ENCODE measurements at places on chromosomes 2 and 18.

DNA sequence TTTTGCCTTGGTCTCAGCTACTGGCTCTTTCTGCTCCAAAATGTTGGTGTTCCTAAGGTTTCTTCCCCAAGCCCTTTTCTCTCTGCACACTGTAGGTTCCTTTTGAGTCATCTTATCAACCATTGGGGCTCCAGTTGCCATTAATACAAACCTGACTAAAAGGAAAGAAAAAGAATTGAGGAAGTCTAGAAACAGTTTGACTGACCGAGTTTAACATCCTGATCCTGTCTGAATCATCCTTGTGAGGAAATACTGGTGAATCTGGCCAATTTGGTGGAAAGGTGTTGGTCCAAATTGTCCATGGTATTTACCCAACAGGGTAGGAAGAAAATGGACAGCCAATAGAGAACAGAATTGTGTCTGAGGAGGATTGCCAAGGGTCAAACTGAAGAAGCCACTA, 38.3 kb downstream of the CRYGD start:
- no peak for DNase-seq

DNA sequence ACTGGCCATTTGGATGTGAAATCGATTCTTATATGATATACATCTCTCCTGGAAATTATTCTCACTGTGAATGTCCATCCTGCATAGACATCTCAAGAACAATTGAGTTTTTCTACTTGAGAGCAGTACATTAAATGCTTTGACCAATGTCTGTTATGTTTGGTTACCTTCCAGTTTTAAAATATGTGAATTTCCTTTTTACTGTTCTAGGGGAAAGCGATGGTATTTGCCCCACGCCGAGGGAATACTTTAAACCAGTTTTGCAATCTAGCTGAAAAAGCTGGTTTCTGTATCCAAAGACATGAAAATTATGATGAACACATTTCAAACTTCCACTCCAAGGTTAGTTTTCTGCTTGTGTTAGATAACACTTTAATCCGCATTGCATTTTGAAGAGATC, 175.3 kb upstream of the SIX3 start:
- no peak for DNase-seq

- no peak for DNase-seq
Measured at GRCh38 chr18:22848615-22849014, 84.5 kb upstream of the RBBP8 start.

- DNase-seq: peak; percentile 95
Measured at GRCh38 chr2:12507295-12507694, 209.4 kb upstream of the TRIB2 start.

DNA sequence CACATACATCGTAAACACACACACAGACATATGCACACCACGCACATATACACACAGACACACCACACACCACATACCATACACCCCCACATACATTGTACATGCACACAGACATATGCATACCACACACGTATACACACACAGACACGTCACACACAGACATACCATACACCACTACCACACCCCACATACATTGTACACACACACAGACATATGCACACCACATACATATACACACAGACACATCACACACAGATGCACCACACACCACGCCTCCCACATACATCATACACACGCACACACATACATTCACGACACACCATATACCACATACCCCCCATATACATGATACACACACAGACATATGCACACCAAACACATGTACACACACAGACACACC, 58.4 kb downstream of the KIF5C start:
- DNase-seq: no peak

- DNase-seq: no peak
Measured at GRCh38 chr2:68659081-68659480, 15.7 kb downstream of the PROKR1 start.

GRCh38 chr18:50830544-50830943, 10.7 kb upstream of the MRO start:
- no peak for DNase-seq

DNA sequence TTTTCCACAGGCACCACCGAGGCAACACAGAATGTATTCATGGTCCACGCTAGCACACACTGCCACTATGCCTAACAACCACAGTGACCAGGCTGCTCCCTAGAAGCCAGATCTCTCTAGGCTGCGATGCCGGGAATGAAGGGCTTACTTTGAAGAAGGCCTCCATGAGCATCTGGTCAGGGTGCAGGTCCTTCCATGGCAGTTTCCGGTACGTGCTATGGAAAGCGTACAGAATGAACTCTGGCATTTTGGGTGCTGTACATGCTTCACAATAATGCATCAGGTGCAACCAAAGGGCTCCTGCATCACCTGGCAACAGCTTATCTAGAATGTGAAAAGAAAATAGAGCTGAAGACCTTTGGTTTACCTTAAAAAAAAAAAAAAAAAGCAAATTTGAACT, 44.9 kb downstream of the SIGLEC15 start:
- DNase-seq: no peak

- DNase-seq: no peak
Measured at GRCh38 chr2:28312307-28313219, 80.1 kb upstream of the FOSL2 start.

DNA sequence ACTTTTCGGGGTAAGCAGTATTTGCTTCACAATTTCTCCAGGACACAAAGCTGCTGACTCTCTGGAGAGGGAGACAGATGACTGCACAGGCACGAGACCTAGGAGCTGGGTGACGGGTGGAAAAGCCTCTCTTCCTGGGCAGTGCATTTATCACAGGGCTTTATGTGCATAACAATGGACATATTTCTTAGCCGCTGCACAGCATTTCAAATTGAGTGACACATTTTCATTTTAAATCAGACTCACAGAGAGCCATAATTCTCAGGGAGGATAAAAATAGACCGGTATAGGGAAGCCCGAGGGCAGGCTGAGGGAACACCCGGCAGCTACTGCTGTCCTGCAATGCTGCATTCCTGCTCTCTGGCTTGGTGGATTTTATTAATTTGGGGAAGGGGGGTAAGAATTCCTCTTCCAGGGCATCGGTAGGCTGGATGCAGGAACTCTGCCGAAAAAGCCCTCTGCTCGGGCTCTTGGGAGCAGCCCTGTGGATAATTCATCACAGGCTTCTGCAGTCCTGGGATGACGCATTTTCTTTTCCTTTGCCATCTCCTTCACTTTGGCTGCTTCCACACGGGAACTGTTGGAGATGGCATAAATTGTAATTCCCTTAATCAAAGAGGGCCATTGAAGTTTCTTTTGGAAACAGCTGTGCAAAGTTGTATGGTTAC, 108.1 kb upstream of the ACAA2 start:
- no peak for DNase-seq

- no peak for DNase-seq
Measured at GRCh38 chr2:237631007-237631785, 3.8 kb downstream of the LRRFIP1 start.

- DNase-seq: no peak
Measured at GRCh38 chr2:232287316-232287715, 91.2 kb upstream of the ALPP start.

DNA sequence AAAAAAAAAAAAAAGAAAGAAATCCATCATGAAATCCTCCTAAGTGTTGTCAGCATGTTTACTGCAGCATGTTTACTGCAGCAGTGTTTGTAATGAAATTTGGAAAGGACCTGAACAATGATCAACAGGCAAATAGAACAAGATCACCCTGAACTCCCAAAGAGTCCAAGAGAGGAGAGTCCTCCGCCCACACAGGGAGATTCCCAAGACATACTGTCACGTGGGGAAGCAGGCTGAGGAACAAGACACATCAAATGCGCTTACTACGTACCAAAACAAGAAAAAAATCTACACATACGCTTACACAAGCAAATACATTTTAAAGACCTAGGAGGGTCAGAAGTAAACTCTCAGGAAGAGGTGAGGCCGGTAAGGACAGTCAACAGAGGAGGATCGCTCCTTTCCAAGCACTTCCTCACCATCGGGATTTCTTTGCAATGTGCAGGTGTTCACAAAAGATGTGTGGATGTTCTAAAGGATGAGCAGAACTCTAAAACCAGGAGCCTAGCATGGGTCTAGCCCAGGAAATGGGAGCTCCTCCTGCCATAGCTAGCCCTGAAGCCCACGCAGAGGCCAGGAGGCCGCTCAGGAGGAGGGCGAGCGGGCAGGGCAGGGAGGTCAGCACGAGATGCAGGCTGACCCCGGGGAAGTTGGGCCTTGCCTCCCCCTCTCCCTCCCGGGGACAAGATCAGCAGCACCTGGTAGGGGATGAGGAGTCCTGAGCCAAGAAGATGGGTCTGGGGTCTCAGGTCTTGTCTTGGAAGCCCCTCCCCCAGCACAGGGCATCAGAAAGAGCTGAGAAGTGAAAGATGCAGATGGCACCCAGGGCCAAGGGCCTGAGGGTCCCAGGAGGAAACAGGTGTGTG, 66.4 kb downstream of the ZNF516 start:
- DNase-seq: no peak

DNA sequence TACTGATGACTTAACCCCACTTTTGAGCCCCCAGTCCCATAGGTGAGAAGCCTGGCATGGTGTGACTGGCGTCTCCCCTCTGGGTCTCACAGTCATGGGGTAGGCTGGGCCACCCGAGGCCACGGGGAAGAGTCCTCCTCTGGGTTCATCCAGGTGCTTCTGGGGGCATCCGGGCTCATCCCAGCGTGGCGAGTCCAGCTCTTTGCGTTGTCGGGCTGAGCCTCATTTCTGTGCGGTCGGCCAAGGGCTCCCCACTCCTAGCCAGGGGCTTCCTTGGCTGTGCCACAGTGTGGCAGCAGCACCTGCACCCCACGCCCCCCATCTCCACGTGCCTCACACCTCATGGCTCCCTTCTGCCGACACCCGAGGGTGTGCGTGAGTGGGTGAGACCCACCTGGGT, 27.6 kb upstream of the SNED1 start:
- no peak for DNase-seq

- no peak for DNase-seq
Measured at GRCh38 chr2:99543247-99543646, 53.4 kb upstream of the REV1 start.

GRCh38 chr2:186693446-186693832, 421 bp upstream of the FAM171B start:
- no peak for DNase-seq

DNA sequence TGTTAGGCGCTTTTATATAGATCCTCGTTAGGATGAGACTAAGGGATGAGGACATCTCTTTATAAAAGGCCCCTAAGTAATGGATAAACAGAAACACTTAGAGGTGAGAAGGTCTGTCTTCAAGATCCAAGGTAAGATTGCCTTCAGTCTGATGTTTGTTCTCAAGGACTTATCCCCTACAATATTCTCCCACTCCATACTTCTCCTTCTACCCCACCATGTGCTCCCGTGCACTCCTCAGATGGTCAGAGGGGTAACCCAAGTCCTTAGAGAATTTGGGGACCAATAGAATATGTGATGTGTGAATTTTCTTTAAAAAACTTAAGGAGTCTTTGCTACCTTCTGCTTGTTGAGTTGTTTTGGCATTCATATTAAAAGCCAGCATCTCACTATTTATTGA, 23.1 kb downstream of the FOSL2 start:
- no peak for DNase-seq

GRCh38 chr18:25282282-25282681, 69.7 kb downstream of the ZNF521 start:
- no peak for DNase-seq

GRCh38 chr2:108575132-108575966, 41.1 kb downstream of the LIMS1 start:
- no peak for DNase-seq

GRCh38 chr2:15243762-15244161, 317.4 kb downstream of the NBAS start:
- no peak for DNase-seq

GRCh38 chr2:150585221-150585971, 97.9 kb upstream of the RND3 start:
- no peak for DNase-seq

DNA sequence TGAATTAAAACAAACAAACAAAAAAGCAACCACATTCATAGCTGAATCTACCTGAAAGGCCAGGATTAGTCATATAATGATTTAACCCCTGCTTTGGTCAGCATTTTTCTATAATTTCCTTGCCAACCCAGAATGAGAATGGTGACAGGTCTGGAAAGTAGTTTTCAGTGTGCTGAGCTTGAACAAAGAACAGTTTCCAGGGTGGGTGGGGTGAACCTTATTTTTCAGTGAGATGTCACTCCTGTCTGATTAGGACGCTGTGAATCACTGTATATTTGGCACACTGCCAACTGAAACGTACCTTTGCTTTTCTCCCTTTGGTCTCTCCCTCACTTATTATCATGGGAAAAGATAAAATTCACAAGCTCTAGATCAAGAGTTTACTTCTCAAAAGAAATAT, 35.0 kb upstream of the DSC1 start:
- DNase-seq: no peak

GRCh38 chr2:126637386-126637785, 18.6 kb upstream of the GYPC start:
- no peak for DNase-seq

- DNase-seq: no peak
Measured at GRCh38 chr18:44700652-44701051, 20.0 kb downstream of the SETBP1 start.
